Progenitor cell of endocrine pancreas (in vitro differentiated cells): ENCODE measurements at places on chromosomes 6 and 20.

DNA sequence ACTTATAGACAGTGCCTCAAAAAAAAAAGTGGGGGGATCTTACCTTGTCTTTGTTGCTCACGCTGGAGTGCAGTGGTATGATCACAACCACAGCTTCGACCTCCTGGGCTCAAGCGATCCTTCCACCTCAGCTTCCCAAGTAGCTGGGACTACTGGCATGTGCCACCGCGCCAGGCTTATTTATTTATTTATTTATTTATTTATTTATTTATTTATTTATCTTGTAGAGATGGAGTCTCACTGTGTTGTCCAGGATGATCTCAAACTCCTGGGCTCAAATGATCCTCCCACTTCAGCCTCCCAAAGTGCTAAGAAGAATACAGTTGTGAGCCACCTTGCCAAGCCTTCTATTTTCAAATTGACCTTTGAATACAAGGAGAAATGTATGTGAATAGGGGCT lies 553.0 kb upstream of the BTBD3 start:
- DNase-seq, result no peak

DNA sequence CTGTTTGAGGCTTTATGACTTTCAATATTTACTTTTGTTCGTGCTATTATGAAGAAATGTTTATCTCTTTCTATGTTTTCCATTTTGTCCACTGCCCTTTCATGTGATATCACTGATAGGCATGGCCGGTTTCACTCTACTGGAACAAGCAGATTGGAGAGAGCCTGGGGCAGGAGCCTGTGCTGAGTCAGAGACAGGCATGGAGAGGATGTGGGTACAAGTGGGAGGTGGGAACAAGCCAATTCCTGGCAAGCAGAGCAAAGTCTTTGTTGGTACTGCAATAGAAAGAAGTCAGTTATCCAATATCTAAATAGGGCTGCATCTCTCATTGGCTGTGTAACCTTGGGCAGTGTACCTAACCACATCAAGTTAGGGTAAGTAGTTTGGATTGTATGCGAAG lies 545.6 kb upstream of the MAP3K7 start:
- no peak for DNase-seq

DNA sequence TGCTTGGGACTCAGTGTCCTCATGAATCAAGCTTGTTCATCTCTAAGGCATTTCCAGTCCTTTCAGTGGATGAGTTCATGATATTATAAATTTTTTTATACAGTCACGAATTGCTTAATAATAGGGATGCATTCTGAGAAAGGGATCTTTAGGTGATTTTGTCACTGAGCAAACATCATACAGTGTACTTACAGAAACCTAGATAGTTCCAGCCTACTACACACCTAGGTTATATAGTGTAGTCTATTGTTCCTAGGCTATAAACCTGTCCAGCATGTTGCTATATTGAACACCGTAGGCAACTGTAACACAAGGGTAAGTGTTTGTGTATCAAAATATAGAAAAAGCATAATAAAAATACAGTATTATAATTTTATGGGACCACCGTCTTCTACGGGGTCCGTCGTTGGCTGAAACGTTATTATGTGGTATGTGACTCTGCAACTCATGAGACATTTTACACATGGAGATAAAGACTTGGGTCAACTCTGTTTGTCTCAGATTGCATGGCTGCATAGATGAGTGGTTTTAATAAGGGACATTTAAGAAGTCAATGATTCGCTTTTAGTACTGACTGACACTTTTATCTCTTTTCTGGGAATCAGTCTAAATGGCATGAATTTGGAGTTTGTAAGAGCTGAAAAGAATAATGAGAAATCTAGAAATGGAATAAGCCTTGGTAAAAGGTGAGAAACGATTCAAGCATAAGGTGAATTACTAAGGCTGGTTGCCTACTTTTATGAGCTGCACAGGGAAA lies 33.2 kb downstream of the CLIC5 start:
- no peak for DNase-seq

- DNase-seq, result no peak
Measured at GRCh38 chr6:4864519-4864918, 88.3 kb downstream of the CDYL start.

- no peak for DNase-seq
Measured at GRCh38 chr20:43752561-43753301, 25.9 kb upstream of the GTSF1L start.

GRCh38 chr6:24154121-24154520 lies 28.1 kb downstream of the NRSN1 start:
- DNase-seq, result no peak

GRCh38 chr6:34149831-34150400 lies 4.0 kb upstream of the GRM4 start:
- no peak for DNase-seq

DNA sequence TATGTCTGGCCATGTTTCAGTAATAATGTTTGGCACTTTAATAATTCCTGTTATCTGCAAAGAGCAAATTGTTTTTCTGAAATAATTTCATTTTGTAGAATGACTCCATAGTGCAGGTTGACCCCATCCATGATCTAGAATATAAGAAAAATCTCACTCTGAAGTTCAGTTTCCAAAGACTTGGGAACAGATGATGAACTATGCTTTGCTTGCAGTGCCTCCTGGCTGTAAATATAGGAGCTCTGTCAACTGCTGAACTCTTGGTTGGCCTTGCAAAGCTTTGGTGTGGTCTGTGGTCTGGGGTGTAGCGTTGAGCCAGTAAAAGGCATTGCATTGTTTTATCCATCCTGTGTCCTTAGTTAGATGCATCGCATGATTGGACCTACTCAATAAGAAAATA lies 104.0 kb downstream of the PLCB4 start:
- DNase-seq, result no peak

- no peak for DNase-seq
Measured at GRCh38 chr20:19885939-19886660, 128.0 kb downstream of the RIN2 start.

GRCh38 chr6:122563364-122564052 lies 46.7 kb upstream of the PKIB start:
- no peak for DNase-seq

- no peak for DNase-seq
Measured at GRCh38 chr20:40941133-40941610, 87.5 kb upstream of the TOP1 start.

DNA sequence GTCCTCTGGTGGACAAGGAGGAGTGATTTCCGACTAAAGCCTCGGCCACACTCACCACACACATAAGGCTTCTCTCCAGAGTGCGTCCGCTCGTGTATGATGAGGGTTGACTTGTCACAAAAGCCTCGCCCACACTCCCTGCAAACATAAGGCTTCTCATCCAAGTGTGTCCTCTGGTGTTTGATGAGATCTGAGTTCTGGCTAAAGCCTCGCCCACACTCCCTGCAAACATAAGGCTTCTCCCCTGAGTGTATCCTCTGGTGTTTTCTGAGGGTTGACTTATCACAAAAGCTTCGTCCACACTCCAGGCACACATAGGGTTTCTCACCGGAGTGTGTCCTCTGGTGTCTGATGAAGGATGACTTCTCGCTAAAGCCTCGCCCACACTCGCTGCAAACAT lies 12.9 kb upstream of the SNRPB start:
- DNase-seq, result no peak
